ENCODE measurements at places on chromosomes 7 and 10.

GRCh38 chr10:22601618-22602017 lies 112.8 kb downstream of the PIP4K2A start:
- no peak for DNase-seq

DNA sequence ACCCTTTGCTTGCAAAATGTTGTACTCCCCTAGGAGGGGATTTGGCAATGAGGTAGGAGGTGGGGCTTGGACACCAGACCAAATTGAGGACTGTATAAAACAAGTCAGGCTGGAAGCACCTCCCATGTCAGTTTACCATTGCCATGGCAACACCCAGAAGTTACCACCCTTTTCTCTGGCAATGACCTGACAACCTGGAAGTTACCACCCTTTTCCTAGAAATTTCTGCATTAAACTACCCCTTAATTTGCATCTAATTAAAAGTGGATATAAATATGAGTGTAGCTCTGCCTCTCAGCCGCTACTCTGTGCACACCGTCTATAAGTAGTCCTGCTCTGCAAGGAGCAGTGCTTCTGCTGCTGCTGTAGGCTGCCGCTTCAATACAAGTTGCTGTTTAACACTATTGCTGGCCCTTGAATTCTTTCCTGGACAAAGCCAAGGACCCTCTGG lies 7.8 kb upstream of the BLNK start:
- DNase-seq = no peak

GRCh38 chr7:2180081-2180480 lies 52.7 kb downstream of the MAD1L1 start:
- DNase-seq = no peak

DNA sequence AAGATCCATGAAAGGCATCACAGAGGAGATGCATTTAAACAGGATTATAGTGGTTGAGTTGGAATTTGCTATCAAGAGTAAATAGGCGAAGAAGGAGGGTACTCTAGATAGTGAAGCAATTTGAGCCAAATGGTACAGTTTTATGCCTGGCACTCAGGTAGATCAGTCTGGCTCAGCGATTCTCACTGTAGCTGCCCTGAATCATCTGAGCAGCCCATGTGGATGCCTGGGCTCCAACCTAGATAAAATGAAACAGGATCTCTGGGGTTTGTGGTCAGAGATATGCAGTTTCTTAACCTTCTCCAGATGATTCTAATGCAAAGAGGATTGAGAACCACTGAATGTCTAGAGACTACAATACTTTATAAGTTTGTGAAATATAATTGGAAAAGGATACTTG lies 282.0 kb upstream of the FZD1 start:
- DNase-seq = no peak

DNA sequence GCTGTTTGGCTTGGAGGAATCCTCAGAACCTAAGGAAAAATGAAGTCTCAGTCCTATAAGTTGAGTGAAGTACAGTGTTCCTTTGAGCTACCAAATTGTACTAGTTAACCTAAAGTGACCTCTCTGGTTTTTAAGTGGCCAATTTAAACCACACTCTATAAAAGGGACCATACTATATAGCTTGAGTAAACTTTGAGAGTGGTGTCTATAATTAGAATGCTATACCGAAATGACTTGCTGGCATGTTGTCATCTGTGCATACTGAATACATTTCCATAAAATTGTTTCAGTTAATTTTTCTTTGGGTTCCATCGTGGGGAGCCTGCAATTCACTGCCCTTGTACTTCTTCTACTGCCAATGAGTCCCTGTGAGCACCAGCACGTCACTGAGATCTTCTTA lies 151.1 kb downstream of the DKK1 start:
- DNase-seq = no peak

DNA sequence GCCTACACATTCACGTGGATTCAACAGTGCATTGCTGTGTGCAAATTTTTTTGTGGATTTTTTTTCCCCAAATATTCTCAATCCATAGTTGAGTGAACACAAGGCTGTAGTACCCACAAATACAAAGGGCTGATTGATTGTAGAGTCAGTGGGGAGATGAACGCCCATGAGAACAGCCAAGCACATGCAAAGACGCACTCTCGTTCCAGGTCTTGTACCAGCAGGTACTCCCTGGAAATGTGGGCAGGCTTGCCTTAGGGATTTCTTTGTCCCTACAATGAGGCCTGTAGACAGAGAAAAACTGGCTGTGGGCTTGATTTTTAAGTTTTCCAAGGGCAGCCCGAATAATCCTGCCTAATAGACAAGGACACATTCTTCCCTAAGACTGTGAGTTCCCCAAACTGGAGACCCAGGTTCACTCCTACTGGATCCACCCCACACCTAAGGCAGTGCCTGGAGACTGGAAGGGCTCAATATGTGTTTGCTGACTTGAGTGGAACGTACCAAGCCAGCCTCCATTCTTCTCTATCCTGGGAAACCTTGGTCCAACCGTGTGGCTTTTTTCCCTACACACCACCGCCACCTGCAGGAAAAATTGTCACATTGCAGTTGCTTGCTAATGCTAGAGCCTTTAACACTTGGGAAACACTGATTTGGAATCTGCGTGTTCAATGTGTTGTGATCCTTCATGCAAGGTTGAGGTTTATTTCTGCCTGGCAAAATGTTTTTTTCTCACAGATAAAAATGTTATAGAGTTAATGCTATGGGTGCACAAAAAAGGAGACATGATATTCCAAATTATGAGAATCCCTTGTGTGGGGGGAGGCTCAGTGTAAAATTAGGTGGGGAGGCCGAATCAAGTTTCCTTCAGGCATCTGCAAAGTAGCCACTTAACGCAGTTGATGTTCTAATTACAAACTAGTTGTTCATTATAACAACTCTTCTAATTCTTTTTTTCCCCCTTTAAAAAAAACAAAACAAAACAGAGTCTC lies 49.3 kb downstream of the PPP1R17 start:
- peak; percentile 41 for DNase-seq

GRCh38 chr10:89171263-89171872 lies 35.7 kb downstream of the CH25H start:
- no peak for DNase-seq

- no peak for DNase-seq
Observed at GRCh38 chr7:12827219-12827821, 139.9 kb downstream of the ARL4A start.

DNA sequence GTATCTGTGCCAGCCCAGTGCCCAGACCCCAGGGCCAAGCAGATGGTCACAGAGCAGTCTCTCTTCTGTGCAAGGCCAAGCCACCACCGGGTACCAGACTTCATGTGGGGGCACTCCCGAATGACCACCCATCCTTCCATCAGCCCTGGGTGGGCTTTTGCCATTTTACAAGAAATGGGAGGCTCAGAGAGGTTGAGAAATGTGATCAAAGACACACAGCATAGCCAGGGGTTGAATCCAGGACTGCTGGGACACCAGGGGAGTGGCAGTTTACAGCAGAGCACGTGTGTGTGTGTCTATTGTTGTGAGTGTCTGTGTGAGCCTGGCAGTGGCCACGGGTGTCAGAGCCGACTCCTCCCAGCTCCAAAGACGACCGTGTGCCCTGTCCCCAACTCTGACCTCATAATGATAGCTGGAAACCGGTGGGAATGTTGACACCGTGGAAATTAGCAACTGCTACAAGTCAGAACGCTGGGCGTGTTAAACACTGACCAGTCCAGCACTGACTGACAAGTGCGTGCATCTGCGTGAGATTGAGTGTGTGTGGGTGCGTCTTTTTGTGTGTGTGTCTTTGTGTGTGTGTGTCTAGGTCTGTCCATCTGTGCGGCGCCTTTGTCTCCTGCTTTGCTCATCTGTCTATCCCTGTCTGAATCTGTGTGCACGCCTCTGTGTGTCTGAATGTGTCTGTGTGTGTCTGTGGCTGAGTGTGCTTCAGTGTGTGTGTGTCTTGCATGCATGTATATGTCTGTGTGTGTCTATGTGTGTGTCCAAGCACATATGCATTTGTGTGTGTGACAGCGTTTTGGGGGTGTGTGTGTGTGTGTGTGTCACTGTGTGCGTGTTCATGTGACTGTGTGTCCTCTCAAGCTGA lies 17.2 kb upstream of the SLC29A4 start:
- DNase-seq = no peak

- DNase-seq = no peak
Observed at GRCh38 chr7:10934292-10934691, 39.4 kb upstream of the PHF14 start.

DNA sequence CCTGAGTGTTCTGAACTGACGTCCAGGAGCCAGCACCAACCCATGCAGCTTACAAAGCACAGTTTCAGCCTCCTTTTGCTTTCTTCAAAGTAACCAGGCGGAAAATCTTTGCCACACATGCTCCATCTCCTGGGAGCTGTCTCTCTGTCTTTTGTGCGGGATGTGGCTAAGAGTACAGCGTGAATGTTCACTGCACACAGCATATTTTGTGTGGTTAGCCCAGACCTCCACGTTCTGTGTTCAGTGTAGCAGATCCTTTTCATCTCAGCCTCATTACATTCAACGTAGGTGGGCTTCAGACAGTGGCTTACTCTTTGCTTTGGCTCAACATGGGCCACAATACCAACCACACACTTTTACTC lies 200.8 kb downstream of the TNS3 start:
- no peak for DNase-seq

DNA sequence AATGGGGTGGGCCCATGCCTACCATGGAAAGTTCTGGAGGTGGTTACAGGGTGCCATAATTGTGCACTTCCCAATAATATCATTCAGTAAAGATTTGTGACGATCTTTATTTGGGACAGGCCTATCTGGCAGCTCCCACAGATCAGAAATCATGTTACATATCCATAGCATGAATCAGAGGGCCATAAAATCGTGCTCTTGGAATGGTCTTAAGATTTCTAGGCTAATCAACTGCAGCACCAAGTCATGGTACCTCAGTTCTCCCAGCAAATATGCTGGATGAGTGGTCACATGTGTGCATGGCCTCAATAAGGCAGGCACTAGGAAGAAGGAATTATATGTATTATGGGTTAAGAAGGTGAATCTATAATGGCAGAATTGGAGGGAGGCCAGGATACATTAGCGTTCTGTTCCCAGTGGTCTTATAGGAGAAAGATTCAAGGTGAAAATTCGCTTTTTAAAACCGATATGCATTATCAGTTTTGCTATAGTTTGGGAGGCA lies 134.7 kb downstream of the NRP1 start:
- no peak for DNase-seq

DNA sequence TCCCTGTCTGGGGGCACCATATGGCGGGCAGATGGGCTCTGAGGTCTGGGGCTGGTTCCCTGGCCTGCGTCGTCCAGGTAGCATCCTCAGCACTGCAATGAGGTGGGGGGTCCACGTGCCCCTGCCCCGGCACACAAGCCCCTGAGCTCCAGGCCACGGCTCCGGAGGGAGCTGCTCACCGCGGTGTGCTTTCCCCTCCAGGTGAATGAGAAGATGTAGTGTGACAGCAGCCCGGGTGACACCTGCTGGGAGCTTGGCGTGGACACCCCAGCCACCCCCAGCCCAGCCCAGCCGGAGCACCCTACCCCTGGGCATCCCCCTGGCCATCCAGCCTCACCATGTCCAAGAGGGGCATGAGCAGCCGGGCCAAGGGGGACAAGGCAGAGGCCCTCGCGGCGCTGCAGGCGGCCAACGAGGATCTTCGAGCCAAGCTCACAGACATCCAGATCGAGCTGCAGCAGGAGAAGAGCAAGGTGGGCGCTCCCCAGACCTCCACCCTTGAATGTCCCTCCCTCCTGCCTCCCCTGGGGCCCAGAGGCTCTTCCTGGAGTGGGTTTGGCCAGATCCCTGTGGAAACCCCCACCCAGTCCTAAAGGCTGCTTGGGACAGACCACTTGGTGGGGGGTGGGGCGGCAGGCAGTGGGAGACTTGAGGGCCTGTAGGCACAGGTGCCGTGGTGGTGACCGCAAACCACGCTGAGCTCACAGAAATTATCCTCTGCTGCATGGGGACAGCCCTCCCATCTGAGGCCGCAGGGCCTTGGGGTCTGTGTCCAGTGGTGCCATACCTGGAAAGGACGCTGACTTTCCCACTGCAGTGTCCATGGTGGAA lies 38.9 kb downstream of the JAKMIP3 start:
- DNase-seq = peak; percentile 11

DNA sequence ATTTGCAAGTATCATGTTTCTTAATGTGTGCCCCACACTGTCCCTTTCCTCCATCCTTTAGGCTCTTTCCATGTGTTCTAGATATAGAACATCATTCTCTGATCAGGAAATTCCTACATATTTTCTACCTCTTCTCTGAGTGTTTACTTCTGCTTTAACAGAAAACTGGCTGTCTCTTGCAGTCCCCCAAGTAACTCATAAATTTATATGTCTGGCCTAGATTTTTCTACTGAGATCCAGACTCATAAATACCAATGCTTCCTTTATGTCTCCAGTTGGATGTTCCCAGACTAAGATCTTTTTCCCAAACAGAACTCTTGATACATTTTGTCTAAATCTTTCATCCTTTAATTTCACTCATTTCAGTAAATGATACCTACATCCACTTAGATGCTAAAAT lies 181.8 kb downstream of the CDK14 start:
- no peak for DNase-seq

DNA sequence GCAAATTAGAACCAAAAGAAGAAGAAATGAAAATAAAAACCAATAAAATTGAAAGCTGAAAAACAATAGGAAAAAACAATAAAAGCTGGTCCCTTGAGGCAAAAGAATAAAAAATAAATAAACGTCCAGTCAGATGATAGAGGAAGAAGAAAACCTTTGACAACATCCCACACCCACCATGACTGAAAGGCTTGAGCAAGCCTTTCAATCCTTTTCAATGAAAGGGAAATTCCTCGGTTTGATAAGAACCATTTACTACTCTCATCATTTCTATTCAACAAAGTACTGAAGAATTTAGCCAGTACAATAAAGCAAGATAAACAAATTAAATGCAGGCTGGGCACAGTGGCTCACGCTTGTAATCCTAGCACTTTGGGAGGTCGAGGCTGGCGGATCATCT lies 3.8 kb downstream of the SLC25A40 start:
- no peak for DNase-seq

All from uterus (tissue), 4 donors.